ENCODE measurements at places on chromosomes 7 and 10. TPM values are rescaled to one million over a fixed set of nuclear protein-coding genes. Genes with fewer than 3 reads are reported as not detected.

- peak; percentile 74 for DNase-seq
Observed at GRCh38 chr10:26621889-26622711, 75.4 kb upstream of the PDSS1 start.

DNA sequence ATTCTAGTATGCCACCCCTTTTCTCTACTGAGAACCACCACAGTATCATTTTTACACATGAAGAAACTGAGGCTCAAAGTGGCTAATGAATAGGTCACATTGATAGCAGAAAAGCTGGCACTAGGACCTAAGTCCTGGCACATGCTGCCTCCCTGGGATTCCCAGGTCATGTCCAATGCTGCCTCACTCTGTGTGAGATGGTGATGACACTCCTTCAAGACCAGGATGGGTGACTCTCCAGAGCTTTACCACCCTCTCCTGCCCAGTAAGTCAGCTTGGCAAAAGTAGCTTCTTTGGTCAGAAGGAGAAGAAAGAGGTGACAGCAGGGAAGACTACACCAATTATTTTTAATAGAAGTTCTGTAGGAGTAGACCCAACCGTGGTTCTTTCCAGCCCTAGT lies 13.3 kb upstream of the AKR1B10 start:
- DNase-seq = no peak

DNA sequence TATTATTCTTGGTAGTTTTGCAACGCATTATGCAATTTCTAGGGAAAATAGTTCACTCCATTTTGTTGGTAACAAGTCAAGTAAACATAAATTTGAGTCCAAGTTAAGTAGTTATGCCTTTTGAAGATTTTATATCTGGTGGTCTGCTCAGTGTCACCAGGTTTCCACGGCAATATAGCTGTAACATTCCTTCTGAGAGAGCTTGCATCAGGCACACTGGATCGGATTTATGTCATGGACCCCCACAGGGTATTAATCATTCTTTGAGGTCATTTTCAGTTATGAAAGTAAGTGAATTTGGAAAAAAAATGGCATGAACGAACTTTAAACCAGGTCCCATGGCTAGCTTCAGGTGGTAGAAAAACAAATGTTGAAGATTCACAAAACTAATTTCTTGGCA lies 136.3 kb downstream of the POLR1F start:
- DNase-seq = no peak

- no peak for DNase-seq
Observed at GRCh38 chr10:60806921-60807320, 28.6 kb downstream of the CDK1 start.

DNA sequence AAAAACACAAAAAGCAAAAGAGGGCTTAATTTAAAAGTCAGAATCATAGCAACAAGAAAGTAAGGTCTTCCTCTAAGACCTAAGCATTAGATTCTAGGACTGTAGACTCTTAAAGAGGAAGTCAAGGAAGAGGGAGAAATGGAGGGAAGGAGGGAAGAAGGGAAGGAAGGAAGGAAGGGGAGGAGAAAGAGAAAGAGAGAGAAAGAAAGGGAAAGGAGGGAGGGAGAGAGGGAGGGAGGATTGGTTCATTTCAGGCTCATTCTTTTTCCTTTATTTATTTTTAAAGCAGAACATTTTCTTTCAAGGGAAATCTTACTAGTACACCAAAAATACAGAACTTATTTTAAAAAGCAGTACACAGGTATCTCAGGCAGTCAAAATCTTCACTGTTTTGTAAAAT lies 81.1 kb downstream of the DLG5 start:
- no peak for DNase-seq

GRCh38 chr7:121211253-121211652 lies 117.5 kb upstream of the WNT16 start:
- no peak for DNase-seq

UCMA gene
- not detected for total RNA-seq
